Stimulated activated CD8-positive, alpha-beta memory T cell treated with anti-CD3 and anti-CD28 coated beads, Interleukin-12 subunit alpha, Interleukin-12 subunit beta, amount 100 ng/mL, for 4 hours (primary cell): ENCODE measurements at places on chromosomes 1 and 21.

DNA sequence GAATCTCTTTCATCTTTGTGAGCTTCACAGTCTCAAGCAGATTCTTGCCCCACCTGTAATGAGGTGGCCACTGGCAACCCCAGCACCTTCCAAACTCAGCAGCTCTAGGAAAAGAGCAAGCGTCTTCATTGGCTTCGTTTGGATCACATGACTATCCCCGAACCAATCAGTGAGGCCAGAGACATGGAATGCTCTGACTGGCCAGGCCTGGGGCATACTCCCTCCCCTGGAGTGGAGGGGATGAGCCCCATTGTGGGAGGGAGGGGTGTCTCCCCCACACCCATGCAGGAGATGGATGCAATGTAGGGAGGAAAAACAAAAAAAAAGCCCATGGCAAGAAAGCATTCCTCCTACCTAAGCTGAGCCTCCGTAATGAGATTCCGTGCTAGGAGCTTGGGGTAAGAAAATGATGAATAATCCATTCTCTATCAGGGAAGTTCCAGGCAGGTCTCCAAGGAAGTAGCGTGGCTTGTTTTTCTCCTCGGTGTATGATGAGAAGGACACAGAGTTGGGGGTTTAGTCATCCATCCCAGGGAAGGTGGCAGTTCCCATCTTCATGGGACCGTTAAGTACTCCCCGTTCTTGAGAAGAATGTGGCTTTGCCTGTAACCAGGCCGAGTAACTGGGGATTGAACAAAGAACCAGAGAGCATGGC lies 32.7 kb downstream of the FHAD1 start:
- DNase-seq = no peak

DNA sequence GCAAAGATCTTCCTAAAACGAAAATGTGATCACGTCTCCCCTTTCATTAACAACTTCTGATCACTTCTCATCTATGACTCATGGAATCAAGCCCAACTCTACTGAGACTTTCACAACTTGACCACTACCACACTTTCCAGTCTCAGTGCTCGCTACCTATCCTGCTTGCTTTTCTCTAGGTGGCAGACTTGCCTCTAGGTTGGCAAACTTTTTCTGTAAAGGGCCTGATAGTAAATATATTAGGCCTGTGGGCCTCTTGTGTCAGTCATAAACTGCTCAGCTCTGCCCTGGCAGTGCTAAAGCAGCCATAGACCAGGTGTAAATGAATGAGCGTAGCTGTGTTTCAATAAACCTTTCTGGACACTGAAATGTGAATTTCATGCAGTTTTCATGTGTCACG lies 21.5 kb upstream of the HMGB4 start:
- no peak for DNase-seq

GRCh38 chr1:22854688-22855565 lies 117.7 kb downstream of the LACTBL1 start:
- no peak for DNase-seq

DNA sequence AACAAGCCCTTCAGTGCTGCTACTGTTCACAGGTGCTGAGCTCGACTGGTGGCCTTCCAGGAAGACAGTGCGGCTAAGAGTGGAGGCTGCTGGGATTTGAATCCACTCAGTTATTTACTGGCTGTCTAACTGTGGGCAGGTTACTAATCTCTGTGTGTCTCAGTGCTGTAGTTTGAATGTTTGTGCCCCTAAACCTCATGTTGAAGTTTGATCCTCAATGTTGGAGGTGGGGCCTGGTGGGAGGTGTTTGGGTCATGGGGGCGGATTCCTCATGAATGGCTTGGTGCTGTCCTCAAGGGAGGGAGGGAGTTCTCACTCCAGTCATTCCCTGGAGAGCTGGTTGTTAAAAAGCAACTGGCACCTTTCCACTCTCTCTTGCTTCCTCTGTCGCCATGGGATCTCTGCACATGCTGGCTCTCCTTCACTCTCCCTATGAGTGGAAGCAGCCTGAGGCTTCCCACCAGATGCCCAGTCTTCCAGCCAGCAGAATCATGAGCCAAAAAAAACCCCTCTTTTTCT lies 334.8 kb downstream of the RPS6KC1 start:
- DNase-seq = no peak

DNA sequence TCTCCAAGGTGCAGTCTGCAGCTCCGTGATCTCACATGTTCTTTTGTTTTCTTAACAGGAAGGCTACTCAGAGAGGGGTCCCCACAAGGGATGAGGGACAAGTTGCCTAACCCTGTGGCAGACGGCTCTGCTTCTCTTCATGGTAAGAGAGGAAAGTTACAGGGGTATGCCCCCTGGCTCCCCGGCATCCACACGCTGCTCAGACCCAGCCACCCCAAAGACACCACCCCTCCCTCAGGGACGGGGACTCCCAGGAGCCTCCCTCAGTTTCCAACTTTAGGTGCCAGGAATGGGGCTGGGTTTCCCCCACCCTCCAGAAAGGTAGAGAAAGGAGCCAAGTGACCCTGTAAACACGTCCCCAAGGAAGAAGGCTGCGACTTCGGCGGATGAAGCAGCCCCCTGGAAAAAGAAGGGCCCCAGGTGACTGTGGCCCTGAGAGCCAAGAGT lies 19.7 kb downstream of the OPTC start:
- DNase-seq = no peak

GRCh38 chr21:29368906-29369305 lies 70.2 kb downstream of the BACH1 start:
- no peak for DNase-seq

DNA sequence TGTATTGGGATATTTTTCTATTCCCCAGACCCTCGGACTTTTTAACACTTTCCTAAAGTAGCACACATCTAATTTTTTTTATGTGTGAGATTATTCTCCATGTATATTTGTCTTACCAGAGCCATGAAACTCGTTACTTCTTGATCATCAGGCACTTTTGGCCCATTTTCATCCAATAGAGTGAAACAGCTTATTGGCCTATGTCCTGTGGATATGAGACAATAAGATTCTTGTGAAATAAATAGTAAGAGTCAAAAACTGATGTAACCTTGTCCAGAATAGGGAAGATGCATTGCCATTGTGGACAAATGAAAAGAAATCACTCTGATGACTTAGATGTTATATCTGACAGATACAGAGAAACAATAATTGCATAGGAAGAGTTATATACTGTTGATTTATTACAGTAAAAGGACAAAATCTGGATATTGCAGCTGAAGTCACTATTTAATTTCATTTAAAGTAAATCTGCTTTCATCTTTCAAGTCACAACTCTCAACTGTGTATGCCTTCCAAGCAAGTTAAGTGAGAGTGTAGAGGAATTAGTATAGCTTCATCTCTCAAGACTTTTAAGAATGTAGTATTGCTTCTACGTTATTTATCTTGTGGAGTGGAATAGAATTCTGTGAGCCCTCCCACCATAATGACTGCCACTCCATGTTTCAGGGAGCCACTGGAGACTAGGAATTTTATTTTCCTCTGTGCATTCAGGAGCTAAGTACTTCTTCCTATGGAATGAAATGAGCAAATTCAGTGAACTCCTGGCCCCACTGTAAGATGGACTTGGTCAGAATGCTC lies 86.9 kb downstream of the ADAMTS1 start:
- no peak for DNase-seq

DNA sequence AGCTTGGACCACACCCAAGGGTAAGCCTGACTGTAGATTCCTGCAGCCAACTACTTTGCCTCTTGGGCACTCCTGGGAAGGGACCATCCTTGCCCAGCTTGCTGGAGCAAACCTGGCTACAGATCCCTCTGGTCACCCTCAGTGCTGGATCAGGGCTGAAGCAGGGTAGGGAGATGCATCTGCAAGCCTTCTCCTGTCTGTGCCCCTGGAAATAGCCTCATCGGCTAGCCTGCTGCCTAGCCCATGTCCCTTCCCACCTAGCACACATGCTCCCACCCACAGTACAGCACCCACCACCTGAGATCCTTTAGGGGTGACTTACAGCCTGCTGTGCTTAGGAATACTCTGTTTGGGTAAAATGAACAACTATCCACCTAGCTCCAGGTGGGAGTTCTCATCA lies 177.3 kb upstream of the HMGB4 start:
- DNase-seq = no peak

DNA sequence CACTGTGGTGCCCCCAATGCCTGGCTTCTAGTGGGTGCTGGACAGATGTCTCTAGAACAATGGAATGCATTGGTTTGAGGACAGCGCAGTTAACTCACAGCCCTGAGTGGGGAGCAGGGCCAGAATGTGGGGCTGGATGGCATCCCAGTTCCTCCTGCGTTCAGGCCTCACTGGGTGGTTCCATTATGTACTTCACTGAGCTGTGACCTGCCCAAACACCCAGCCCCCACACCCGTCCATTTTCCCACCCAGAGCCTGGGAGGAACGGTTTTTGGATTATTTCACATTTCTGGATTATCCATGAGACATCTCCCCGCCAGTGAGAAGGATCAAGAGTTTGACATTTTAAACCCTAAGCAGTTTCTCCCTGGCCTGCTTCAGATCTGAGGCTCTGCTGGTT lies 55.3 kb upstream of the WASF2 start:
- DNase-seq = no peak

DNA sequence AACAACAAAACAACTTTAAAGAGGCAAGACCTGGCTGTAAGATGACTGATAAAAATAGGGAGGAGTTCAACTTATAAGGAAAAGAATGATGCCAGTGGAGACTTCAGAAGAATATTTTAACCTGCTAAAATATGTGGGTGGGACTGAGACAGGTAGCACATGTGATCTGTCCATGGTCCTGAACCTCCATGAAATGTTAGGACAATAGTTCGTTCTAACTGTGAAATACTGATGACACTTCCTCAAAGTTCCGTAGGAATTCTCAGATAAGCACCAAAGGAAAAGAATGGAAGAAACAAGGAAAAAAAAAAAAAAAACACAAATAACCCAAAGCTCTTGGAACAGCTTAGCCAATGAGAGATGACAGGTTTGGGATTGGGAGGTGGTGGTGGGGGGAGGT lies 44.7 kb downstream of the CDC42BPA start:
- no peak for DNase-seq

DNA sequence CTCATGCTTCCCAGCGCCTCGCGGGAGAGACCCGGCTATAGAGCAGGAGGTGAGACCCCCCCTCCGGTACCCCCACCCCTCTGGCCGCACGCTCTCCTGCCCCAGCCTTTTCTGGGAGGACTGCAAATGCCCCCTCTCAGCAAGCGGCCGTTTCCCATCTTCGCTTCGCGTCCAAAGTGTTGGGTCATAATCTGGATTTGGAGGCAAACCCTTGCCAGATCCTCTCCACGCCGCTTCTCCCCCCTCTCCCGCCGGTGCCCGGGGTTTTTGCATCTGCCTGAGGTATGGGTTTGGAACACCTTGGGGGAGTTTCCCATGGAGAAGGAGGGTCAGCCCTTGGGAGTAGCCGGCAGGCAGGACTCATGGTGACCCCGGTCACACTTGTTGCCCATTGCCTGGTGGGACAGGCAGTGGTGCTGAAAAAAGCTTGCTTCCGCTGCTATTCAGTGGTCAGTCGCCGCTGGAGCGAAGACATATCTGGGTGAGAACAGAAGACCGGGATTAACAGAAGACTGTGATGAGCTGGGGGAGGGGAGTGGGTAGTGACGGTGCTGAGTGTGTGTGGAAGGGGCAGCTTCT lies 935 bp downstream of the KCNK2 start:
- DNase-seq = no peak

DNA sequence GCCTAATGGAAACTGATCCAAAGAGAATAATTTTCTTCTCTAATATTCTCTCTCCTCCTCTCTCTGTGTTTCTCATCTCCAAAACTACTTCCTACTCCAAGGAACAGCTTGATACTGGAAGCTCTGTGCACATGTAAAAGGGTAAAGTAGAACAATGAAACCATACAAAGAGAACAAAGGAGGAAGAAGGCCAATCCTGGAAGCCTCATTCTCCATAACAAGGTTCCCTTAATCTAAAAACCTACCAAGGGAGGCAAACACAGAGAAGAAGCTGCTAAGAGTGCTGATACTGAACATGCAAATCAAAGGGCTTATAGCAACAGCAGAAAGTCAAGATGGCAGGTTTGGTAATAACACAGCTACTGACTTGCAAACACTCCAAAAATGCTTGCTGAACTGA lies 44.4 kb downstream of the SIPA1L2 start:
- DNase-seq = no peak

DNA sequence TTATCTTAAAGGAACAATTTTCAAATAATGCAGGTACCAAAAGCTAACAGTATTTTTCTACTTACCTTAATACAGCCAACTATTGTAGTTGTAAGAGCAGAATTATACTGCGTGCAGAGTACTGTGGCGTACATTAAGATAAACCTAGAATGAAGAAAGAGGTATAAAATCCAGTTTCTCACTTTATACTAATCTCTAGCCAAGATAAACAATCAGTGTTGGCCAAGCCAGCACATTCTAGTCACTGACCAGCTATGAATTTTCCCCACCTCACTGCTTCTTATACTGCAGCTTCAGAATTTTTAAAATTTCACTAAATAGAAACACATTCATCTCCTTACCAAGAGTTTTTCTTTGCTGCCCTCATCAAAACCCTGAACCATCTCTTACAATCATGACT lies 33.6 kb downstream of the SLC35D1 start:
- no peak for DNase-seq

GRCh38 chr1:160367516-160367900 lies 637 bp downstream of the NHLH1 start:
- no peak for DNase-seq

GRCh38 chr1:176983731-176984130 lies 180.8 kb downstream of the ASTN1 start:
- no peak for DNase-seq

DNA sequence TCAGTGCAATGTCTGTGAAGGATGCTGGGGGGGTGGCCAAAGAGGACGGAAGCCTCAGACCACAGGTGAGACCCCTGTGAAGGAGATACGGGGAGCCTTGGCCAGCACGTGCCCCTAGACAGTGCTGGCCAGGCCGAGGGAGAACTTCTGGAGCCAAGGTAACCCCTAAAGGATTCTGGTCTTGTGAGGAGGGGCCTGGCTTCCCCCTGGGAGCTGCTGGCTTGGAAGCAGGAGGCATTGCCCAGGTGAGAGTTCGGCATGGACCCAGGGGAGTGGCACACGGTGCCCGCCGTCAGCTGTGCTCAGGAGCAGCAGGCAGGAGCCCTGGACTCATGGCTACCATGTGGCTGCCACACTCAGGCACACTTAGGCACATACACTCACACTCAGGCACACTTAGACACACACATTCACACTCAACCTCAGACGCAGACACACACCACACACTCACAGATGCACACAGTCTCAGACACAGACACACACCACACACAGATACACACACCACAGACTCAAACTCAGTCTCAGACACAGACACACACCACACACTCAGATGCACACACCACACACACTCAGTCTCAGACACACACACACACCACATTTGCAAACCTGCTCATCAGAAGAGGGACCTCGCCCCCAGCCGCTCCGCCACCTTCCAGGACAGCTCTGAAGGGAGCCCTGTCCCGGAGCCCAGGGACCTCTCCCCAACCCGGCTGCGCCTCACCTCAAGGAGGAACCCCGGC lies 1.1 kb upstream of the COL6A2 start:
- no peak for DNase-seq

- DNase-seq = no peak
Measured at GRCh38 chr1:160109686-160110085, 5.9 kb upstream of the ATP1A2 start.

- DNase-seq = no peak
Measured at GRCh38 chr1:180961622-180962021, 48.9 kb downstream of the KIAA1614 start.

- DNase-seq = no peak
Measured at GRCh38 chr1:8312235-8313218, 5.4 kb upstream of the SLC45A1 start.

GRCh38 chr1:25082995-25083394 lies 149.3 kb downstream of the SYF2 start:
- DNase-seq = no peak

- DNase-seq = no peak
Measured at GRCh38 chr1:6131561-6131960, 48.6 kb downstream of the CHD5 start.

GRCh38 chr1:87707411-87707810 lies 378.7 kb downstream of the LMO4 start:
- no peak for DNase-seq
